ENCODE measurements at places on chromosomes 1 and 21. TPM values are rescaled to one million over a fixed set of nuclear protein-coding genes. Genes with fewer than 3 reads are reported as not detected.

Gene RGS16
- total RNA-seq, result 12.0 TPM

Gene IL23R
- 0.11 TPM for total RNA-seq

Gene FYB2
- total RNA-seq, result not detected

Gene MOV10
- total RNA-seq, result 94.7 TPM

Gene ZFP69B
- total RNA-seq, result 4.2 TPM

Gene ZNF648
- not detected for total RNA-seq

Gene HCRTR1
- total RNA-seq, result not detected

Gene MCOLN2
- total RNA-seq, result 23.1 TPM

Gene RAB25
- 0.86 TPM for total RNA-seq

Gene CZIB
- 27.4 TPM for total RNA-seq
